PC-3 (cell line): ENCODE measurements at places on chromosomes 1 and 21. TPM values are rescaled to one million over a fixed set of nuclear protein-coding genes. Genes with fewer than 3 reads are reported as not detected.
A peak's percentile ranks its signal among the peaks of the same experiment; 100 is the strongest.

The KCNE1 gene
- 0.58 and 0.69 TPM in 2 replicates for total RNA-seq

The ETS2 gene
- 127 and 146 TPM in 2 replicates for total RNA-seq

The ARHGEF19 gene
- total RNA-seq, result 13.8 and 28.1 TPM in 2 replicates

The CBR3 gene
- total RNA-seq, result 49.3 and 56.3 TPM in 2 replicates

The SPRR2E gene
- total RNA-seq, result not detected in 2 replicates

- no peak overlapping the region for H3K4me3 ChIP-seq
- H3K27me3 ChIP-seq, result no peaks in the 10 kb centered on the region
- peak; percentile 68 for DNase-seq
- no peaks in the 10 kb centered on the region for H3K36me3 ChIP-seq
- peak overlapping the region; percentile 88 for H3K27ac ChIP-seq
These were observed 143.1 kb downstream of the TPR start for GRCh38 chr1:186231861-186232436.

DNA sequence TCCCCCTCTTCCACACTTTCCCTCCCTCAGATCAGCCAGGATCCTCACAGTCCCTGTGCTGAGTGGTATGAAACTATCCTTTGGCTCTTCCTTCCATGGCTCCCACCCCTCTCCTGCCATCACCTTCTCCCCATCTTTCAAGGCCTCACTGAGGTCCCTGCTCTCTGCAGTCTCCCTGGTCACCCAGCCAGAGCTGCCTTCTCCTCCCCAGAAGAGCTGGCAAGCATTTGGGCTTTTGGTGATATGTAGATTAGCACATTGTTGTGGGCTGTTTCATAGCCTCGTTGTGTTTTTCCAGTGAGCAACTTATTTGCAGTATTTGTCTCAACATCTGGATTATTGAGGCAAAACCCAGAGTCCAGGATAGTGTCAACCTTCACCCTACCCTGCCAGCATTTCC is 2.2 kb downstream of the CSF1 start:
- no peak overlapping the region for H3K27ac ChIP-seq
- no peaks in the 10 kb centered on the region for H3K27me3 ChIP-seq
- DNase-seq, result no peak
- no peak overlapping the region for H3K4me3 ChIP-seq

DNA sequence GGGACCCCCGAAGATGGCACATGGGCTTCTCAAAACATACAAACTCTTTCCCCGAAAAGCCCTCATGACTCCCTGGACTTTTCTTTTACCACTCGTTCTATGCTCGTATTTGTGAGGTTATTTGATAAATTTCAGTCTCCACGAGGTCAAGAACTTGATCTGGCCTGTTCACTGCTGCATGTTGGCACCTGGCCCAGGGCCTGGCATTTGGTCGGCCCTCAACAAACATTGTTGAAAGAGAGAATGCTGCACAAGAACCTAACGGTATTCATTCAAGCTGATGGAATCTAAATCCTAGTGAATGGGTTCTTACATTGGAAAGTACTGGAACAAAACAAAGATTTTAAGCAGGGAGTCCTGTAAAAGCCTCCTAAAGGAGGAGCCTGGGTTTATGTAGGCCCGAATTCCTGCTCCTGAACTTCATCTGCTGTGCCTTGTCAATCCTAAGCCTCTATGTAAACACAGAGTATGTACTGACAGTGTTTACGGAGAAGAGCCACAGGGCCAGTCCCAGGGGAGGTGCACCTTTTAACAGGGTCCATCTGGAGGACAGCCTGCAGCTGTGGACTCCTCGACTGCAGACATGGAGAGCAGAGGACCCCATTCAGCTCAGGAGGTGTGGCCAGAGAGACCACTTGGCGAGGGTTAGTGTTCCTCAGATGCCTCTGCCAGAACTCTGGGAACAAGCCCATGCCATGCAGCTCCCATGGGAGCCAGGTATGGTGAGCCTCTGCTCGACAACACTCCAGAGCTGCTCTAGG is 46.9 kb downstream of the L1TD1 start:
- H3K4me1 ChIP-seq, result peaks cover 30% of the 10 kb centered on the region
- peak; percentile 35 for DNase-seq
- no peak overlapping the region for H3K27ac ChIP-seq
- H3K4me3 ChIP-seq, result no peak overlapping the region

DNA sequence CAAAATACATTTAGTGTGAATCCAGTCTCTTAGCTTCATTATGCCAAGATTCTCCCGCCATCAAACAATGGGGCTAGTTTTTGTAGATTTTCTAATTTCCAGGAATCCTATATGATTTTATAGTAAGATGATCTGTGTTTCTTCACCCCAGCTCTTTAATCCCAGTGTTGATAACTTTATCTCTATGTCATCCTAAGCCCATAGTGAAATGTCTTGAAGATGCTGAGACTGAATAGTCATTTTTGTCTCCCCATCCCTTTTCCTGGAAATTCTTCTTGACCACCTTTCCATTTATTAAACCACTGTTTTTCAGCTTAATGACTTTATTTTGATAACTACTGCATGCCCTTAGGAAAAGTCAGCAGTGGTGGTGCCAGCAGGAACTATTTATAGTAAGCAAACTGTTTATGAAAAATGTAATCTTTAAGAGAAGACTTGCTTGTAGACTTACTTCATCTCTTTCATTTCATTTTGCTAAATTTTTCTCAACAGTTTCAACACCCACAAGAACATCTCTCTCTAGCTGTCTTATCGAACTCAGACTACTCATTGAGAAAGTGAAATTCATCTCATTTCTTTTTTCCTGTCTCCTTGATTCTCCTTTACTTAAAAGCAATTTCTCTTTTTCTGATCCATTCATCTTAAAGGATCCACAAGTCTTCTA is 116.6 kb downstream of the NTMT2 start:
- H3K27ac ChIP-seq, result no peak overlapping the region
- no peak overlapping the region for H3K4me3 ChIP-seq
- no peaks in the 10 kb centered on the region for H3K27me3 ChIP-seq
- H3K36me3 ChIP-seq, result no peaks in the 10 kb centered on the region
- H3K4me1 ChIP-seq, result no peaks in the 10 kb centered on the region

DNA sequence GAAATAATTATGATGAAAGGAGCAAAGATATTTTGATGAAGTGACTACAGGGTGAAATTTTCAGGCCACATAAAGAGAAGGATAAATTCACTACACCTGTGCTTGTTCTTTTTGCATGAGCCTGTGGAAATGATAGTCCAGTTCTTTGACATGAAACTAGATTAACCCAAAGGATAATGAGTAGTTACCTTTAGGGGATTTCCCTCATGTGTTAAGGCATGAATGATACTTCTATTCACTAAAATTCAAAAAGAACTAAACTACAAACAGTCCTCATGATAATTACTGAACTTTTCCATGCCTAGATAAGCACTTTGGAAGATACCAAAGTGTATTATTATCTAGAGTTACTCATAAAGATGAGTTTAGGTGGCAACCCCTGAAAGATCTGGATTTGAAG is 244.3 kb downstream of the PTPRC start:
- H3K4me1 ChIP-seq, result peaks cover 19% of the 10 kb centered on the region
- DNase-seq, result no peak
- no peak overlapping the region for H3K27ac ChIP-seq
- H3K36me3 ChIP-seq, result no peaks in the 10 kb centered on the region

- H3K36me3 ChIP-seq, result no peaks in the 10 kb centered on the region
- H3K27me3 ChIP-seq, result no peaks in the 10 kb centered on the region
- no peaks in the 10 kb centered on the region for H3K4me1 ChIP-seq
- DNase-seq, result no peak
These were observed 26.5 kb downstream of the GPR137B start for GRCh38 chr1:236168716-236169429.

DNA sequence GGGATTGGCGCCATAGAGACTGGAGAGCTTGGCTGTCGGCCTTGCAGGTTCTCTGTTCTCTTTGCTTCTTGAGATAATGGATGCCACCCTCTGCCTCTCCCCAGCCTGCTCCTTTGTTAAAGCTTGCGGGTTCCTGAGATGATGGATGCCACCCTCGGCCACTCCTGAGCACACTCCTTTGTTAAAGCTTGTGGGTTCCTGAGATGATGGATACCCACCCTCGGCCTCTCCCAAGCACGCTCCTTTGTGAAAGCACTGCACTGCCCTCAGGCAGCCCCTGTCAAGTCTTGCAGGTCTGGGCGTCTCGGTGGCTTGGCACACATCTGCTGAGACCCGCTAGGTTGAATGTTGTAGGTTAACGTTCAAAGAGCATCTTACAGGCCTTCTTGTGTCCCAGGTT is 76.5 kb downstream of the SCCPDH start:
- no peaks in the 10 kb centered on the region for H3K27me3 ChIP-seq
- H3K27ac ChIP-seq, result no peak overlapping the region
